ENCODE measurements at places on chromosomes 3 and 15. TPM values are rescaled to one million over a fixed set of nuclear protein-coding genes. Genes with fewer than 3 reads are reported as not detected.

DNA sequence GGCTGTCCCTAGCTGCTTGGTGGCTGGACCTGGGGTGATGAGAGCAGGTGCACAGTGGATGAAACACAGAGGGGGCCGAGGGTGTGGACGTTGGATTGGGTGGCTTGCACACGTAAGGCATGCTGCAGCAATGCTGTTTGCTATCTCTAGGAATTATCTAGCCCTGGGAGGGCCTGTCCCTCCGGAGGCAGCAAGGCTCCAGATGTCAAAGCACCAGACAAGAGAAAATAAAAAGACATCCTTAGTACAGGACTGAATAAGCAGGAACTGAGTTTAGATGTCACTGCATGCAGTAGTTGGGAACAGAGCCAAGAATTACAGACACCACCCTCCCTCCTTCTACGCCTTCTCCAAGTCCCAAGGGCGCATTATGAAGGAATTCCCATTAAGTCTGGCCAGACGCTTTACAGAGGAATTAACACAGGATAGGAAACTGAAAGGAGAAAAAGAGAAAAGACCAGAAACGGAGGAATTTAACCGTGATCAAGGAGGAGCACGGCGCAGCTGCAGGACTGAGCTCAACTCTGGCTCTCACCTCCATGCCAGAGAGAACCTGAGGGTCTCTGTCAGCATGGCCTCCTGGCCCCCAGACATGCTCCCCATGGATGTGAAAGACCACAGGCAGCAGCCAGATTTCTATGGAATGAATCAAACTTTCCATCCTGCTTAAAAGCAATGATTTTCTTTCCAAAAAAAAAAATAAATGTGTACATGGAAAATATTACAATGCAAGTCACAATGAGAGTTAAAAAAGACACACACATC, 13.8 kb downstream of the ATP10A start:
- no peak for DNase-seq

The STIMATE gene
- polyA plus RNA-seq = 12.1 TPM

DNA sequence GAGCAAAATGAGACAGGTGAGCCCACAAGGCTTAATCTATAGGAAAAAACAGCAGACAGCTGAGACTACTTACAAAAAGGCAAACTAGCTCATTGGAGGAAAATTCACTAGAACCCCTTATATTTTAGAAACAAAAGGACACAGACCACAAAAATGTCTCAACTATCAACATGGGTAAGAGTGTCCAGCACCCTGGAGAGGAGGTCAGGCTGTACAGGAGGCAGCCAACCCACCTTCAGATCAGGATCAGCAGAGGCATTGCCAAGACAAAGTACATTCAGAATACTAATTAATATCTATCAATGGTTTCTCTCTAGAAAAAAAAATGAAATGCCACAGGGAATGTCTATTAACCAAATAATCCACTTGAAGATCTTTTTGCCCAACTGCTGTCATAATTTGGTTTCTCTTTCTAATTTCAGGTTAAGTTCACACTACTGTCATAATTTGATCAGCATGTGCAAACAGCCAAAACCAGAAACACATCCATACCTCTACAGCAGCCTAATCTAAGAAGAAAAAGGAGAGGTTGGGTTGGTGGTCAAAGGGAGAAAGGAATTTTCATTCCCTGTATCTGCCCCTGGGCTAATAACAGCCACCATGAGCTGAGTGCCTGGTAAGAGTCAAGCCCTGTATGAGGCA, 26.0 kb upstream of the THBS1 start:
- no peak for DNase-seq

The ACP3 gene
- 0.48 TPM for polyA plus RNA-seq

The SAMMSON gene
- not detected for polyA plus RNA-seq

- no peak for DNase-seq
Observed at GRCh38 chr3:121914081-121914998, 20.1 kb downstream of the SLC15A2 start.

DNA sequence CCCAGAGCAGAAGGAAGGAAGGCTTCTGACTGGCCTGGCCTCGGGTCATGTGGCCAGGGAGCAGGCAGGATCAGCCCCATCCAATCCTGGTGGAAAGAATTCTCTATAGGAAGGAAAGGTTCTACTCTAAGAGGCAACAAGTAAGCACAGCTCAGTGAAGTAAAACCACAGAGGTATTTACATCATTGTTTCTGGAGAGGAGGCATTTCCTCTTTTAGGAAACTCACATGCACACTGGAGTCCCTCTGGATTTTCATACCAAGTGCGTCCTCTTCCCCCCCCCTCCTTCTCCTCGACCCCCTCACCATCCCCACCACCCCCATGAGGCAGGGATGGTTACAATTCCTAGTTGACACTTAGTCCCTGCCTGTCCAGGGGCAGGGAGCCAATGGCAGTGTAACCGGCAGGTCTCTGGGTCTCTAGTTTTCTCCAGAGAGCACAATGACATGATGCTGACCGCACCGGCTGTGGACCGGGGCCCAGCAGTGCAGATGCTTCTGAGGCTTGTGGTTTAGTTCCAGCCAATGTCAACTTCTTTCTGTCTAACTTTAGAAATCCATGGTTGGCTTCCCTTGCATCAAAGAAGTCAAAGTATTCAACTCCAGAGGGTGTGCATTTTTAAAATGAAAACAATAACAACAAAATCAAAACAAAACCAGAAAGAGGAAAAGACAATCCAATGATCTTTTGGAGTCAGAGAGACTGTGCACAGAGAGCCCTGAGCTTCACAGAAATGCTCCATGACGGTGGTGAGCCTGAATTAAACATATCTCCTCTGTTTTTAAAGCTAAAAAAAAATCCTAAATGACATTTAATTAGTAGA, 230.3 kb upstream of the TLE3 start:
- peak; percentile 65 for DNase-seq

- DNase-seq = no peak
Observed at GRCh38 chr3:143839980-143840379, 8.3 kb downstream of the SLC9A9 start.

DNA sequence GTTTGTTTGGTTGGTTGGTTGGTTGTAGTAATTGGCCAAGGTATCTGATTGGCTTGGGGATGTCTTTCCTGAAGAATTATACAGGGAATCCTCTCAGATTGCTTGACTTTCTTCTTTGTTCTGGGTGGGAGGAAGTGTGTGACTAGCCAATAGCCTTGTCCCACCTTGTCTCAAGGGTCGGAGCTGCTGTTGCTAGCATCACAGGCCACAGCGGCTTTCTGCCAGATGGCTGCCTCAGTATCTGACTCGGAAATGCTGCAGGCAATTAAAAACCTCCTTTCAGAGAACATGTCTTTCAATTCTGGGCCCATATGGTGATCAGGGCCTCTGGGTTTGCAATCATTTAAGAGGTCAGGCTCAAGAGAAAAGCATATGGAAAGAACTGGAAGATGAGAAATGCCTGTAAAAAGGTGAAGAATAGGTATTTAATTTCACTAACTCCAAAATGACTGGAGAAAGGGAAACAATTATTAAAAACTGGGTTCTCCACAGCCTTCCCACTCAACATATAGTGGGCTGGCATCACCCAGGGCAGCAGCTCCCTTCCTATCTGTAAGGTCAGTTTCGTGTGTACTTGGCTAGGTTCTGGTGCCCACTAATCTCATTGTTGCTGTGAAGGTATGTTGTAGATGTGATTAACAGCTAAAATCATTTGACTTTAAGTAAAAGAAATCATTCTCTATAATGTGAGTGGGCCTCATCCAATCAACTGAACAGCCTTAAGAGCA, 32.4 kb downstream of the TGFBR2 start:
- DNase-seq = no peak

GRCh38 chr3:122343654-122344053, 18.6 kb downstream of the CSTA start:
- peak; percentile 68 for DNase-seq

All from mammary epithelial cell (primary cell).